ENCODE measurements at places on chromosomes 2 and 18.

- peak; percentile 70 for DNase-seq
Measured at GRCh38 chr2:235766278-235766677, 272.4 kb downstream of the AGAP1 start.

DNA sequence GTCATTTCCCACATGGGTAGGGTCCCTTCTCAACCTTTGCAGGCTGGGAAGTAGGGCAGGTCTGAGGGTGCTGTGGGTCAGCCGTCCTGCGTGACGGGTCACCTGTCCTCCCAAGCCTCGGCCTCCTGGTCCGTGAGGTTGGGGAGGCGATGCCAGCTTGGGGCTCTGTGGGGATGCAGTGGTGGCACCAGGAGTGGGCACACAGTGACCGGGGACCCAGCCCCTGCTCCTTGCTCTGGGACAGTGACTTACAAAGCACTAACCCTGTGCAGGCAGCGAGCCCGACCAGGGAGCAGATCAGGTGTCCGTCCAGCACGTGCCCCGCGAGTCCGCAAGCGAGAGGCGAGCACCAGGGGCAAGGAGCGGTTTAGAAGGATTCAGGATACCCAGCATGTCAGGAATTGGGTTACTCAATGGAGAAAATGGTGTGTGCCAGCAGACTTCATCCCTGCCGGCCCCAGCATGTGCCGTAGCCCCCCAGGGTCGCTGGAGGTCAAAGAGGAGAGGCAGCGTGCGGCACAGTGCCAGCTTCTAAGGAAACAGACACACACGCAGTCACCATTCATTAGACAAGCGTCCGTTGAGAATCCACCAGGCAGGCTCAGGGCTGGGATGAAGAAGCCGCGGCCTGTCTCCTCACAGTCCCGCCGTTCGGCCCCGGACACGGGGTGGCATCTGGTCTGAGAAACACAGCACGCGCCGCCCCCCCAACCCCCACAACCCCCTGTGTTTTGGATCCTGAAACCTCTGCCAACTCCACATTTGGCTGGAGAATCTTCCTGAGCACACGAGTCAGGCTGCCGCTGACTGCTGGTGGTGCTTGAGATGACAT is 11.7 kb downstream of the COLEC11 start:
- DNase-seq = no peak

- no peak for DNase-seq
Measured at GRCh38 chr2:127619877-127620705, 25.9 kb upstream of the GPR17 start.

- peak; percentile 36 for DNase-seq
Measured at GRCh38 chr2:98658816-98659490, 50.6 kb downstream of the UNC50 start.

DNA sequence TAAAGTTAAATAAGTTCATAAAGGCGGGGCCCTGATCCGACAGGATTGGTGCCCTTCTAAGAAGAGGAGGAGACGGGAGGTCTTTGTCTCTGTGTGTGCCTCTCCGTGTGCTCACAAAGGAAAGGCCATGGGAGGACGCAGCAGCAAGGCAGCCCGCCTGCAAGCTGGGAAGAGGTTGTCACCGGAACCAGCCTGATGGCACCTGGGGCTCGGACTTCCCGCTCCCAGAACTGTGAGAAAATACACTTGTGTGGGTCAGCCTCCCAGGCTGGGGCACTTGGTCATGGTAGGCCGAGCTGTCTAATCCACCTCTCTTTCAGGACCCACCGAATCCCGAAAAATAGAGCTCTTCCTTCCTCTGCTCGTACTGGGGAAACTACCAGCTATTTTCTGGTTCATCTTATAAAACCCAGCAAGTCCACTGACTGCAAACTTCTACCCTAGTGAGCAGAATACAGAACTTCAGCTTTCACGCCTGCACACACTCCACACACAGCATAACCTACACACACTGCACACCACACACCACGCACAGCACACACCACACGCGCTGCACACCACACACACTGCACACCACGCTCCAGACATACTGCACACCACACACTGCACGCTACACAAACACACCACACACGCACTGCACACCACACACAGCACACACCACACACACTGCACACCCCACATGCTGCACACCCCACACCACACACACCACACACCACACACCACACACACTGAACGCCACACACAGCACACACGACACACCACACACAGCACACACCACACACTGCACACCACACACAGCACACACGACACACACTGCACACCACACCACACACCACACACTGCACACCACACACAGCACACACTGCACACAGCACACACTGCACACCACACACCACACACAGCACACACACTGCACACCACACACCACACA is 58.1 kb downstream of the ASB1 start:
- no peak for DNase-seq

DNA sequence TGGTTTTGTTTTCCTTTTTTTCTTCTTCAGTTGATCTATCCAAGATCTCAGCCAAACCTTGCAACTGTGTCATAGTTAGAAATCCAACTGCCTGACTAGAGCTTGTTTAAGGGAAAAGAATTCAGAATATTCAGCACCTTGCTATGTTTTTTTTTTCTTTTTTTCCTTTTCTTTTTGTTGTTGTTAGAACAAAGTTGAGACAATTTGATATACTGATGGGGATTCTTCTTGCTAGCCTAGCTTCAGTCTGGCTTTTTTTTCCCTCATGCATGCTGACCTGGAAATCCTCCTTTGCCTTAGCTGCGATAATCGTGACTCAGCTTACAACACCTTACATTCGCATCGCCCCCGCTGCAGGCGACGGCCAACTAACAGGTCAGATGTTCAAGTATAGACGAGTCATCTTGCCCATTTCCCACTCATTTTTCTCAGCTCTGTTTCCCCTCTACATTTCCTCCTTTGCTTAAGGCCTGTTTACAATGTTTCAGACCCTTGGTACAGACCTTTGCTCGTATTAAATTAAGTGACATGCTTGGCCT is 487.2 kb upstream of the RAB12 start:
- peak; percentile 92 for DNase-seq

DNA sequence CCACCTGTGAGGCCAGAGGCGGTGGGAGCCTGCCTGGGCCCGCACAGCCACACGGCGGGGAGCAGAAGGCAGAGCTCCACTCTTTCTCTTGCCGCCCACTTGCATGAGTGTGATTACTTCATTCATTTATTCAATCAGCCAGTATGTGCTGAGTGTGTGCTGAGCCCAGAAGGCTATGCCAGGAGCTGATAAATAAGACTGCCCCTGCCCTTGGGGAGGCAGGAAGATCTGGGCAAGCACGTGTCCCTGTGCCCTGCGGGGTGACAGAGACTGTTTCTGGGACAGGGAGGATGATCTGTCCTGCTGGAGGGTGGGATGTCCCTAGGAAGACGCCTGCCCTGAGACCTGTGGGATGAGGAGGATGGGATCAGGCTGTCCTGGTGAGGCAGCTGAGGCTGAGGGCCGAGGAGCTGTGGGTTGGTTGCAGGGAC is 250.8 kb downstream of the DYSF start:
- no peak for DNase-seq

DNA sequence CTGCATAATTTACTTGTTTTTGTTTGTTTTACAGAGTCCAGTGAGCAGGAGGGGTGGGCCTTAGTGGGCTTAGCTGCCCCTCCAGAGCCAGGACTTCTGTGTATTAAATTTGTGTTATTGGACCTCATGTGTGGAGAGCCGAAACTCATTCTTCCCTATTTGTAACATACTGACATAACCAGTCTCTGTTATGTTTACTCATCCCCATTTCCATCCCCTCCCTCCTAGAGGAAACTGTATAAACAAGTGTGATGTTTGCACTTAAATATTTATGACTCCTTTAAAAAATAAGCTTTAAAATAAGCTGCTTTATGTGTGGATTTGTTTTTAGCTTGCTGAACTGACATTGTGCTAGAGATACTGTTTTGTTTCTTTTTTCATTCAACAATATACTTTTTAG is 13.8 kb downstream of the ZNF512 start:
- DNase-seq = peak; percentile 75

GRCh38 chr2:241188361-241189092 is at the start of gene ANO7:
Gene ANO7, plus strand, starts transcription at chr2:241188677. Its CDS starts 1,387 bp downstream, at chr2:241190064.
- no peak for DNase-seq

- DNase-seq = peak; percentile 90
Measured at GRCh38 chr2:69946351-69947324, 14.8 kb downstream of the ASPRV1 start.

GRCh38 chr2:48474574-48475298 is 55.2 kb upstream of the STON1 start:
- DNase-seq = no peak

DNA sequence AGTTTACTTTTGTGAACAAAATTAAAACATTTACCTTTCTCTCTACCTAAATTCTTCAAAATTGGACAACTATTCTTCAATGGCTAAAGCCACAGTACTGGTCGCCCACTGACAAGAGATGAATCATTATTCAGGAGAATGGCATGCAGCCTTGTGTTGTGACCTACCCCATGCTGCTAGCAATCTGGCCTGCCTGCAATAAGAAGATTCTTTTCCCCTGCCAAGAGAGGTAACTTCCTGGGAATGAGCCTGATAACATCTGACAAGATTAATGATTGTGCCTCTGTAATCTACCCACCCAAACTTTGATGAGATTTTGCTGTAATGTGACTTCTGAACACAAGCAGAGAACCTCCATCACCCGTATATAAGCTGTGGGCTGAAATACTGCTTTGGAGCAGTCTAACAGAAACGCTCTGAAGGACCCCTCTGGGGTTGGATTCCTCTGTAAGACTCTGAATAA is 47.0 kb upstream of the ST3GAL5 start:
- peak; percentile 62 for DNase-seq

DNA sequence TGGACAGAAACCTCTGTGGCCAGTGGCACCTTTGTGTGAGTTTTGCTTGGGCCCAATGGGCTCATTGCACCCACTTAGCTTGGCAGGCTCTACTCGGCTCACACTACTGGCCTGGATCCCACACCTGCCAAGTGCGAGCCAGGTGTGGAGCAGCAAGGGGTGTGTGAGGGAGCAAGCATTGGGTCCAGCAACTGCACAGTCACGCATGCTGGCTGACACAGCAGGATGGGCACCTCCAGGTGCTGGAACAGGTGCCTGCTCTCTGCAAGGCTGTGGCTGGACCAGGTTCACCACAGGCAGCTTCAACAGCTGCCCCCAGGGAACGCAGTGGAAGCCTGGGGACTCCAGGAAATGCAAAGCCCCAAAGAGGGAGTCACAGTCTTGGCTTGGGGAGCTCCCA is 94.2 kb downstream of the DOK6 start:
- no peak for DNase-seq

- peak; percentile 71 for DNase-seq
Measured at GRCh38 chr2:238096311-238097011, 3.7 kb upstream of the ESPNL start.

- no peak for DNase-seq
Measured at GRCh38 chr2:97774425-97774824, 61.0 kb downstream of the ZAP70 start.

GRCh38 chr2:148515976-148516375 is 128.6 kb upstream of the EPC2 start:
- no peak for DNase-seq
